ENCODE measurements at places on chromosomes 2 and 18.

GRCh38 chr2:170548304-170548703 lies 166.8 kb upstream of the SP5 start:
- no peak for DNase-seq

GRCh38 chr2:26957534-26957933 lies 12.9 kb upstream of the MAPRE3 start:
- no peak for DNase-seq

GRCh38 chr18:36149514-36150289 lies 20.0 kb downstream of the ELP2 start:
- no peak for DNase-seq

GRCh38 chr2:197573608-197574007 lies 57.7 kb downstream of the MOB4 start:
- no peak for DNase-seq

DNA sequence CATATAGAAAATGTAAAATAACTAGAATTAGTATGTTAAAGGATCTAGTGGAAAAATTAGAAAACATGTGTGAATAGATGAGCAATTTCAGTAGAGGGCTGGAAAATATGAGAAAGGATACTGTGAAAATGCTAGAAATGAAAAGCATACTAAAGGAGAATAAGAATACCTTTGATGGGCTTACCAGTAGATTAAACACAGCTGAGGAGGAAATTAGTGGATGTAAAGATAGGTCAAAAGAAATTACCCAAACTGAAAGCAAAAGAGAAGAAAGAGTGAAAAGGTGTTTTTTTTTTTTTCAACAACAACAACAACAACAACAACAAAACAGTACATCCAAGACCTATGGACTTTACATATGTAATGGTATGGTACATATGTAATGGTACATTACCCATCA lies 41.0 kb upstream of the CTIF start:
- no peak for DNase-seq

DNA sequence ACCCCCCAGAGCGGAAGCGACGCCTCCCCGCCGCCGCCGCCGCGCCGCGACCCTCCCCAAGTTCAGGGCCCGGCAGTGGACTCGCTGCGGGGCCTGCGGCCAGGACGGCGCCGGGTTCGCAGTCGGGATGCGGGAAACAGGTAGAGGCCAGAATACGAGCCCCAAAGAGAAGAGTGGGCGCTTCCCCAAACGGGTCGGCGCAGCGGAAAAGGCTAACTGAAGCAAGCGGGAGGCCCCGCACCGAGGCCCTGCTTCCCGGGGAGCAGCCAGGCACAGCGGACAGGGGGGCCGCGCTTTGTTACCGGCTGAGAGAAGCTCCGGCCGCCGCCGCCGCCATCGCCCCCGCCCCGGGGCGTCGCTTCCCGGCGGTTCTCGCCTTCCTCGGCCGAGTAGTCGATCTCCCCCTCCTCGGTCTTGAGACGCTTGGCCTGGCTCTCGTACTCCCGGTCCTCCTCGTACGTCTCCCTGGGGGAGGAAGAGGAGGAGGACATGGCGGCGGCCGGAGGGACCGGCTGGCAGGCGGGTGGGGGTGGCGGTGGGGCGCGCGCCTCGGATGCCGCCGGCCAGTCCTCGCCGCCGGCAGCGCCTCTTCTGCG lies 494 bp downstream of the HNRNPLL start:
- no peak for DNase-seq

- DNase-seq, result no peak
These were observed 12.4 kb downstream of the KLHL14 start for GRCh38 chr18:32760391-32760790.

DNA sequence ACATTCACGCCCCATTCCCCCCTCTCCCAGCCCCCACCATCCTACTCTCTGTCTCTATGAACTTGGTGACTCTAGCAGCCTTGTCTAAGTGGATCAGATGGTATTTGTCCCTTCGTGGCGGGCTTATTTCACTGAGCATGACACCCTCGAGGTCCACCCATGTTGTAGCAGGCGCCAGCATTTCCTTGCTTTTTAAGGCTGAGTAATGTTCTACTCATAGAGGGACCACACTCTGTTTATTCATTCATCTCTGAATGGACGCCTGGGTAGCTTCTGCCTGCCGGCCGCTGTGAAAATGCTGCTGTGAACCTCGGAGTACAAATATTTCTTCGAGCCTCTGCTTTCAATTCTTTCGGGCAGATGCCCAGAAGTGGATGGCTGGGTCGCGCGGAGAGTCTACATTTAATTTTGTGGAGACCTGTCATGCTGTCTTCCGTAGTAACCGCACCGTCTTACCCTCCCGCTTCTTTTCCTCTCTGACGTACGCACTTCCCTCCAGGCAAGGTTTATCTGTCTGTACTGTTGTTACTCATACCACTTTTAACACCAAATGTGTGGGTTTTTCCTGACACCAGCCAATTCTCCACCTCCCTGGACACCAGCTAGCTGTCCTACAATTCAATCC lies 5.6 kb downstream of the CROCC2 start:
- peak; percentile 85 for DNase-seq
